Thyroid gland (tissue), 4 donors: ENCODE measurements at places on chromosomes 1 and 21. TPM values are rescaled to one million over a fixed set of nuclear protein-coding genes. Genes with fewer than 3 reads are reported as not detected.

DNA sequence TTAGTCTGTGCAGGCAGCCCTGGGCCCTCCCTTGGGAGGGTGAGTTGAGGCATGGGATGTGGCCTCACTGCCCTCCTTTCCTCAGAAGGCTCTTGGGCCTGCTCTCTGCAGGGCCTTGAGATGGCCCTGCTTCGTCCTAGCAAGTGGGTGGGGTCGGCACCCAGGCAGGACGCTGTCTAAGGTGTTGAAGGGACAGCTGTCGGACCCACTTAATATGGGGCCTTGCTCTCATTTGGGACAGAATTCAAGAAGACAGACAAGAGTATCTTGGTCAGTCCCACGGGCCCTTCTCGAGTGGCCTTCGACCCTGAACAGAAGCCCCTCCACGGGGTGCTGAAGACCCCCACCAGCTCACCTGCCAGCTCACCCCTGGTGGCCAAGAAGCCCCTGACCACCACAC, 26.0 kb upstream of the PDXK start:
- H3K4me3 ChIP-seq, result no peak overlapping the region
- no peak overlapping the region for H3K27ac ChIP-seq
- no peaks in the 10 kb centered on the region for H3K27me3 ChIP-seq
- no peaks in the 10 kb centered on the region for H3K4me1 ChIP-seq

GRCh38 chr1:18480315-18481189, at the start of gene KLHDC7A:
Gene KLHDC7A (plus strand): TSS chr1:18480930. CDS start chr1:18480982, 52 bp downstream.
- H3K4me3 ChIP-seq, result no peak within 1 kb of the TSS
- H3K36me3 ChIP-seq, result no peaks in the 10 kb centered on the region
- H3K27ac ChIP-seq, result peak within 1 kb of the TSS; percentile 97
- H3K4me1 ChIP-seq, result peaks cover 37% of the 10 kb centered on the region
- peak; percentile 94 for DNase-seq
- no peaks in the 10 kb centered on the region for H3K27me3 ChIP-seq

Gene PDE4B
- total RNA-seq, result 15.8 TPM

Gene DCST2
- 0.50 TPM for total RNA-seq

- no peaks in the 10 kb centered on the region for H3K36me3 ChIP-seq
- DNase-seq, result no peak
- no peak overlapping the region for H3K4me3 ChIP-seq
- H3K4me1 ChIP-seq, result no peaks in the 10 kb centered on the region
- no peak overlapping the region for H3K27ac ChIP-seq
- H3K27me3 ChIP-seq, result peaks cover 10% of the 10 kb centered on the region
These were observed 73.9 kb downstream of the KLHDC7A start for GRCh38 chr1:18554597-18554996.

Gene SHE
- total RNA-seq, result 41.7 TPM

Gene GSTM1
- 23.4 TPM for total RNA-seq

Gene C1orf94
- not detected for total RNA-seq

- H3K27ac ChIP-seq, result no peak overlapping the region
- DNase-seq, result no peak
- H3K4me3 ChIP-seq, result no peak overlapping the region
- no peaks in the 10 kb centered on the region for H3K36me3 ChIP-seq
These were observed 22.1 kb downstream of the TRIM67 start for GRCh38 chr1:231183639-231184590.

DNA sequence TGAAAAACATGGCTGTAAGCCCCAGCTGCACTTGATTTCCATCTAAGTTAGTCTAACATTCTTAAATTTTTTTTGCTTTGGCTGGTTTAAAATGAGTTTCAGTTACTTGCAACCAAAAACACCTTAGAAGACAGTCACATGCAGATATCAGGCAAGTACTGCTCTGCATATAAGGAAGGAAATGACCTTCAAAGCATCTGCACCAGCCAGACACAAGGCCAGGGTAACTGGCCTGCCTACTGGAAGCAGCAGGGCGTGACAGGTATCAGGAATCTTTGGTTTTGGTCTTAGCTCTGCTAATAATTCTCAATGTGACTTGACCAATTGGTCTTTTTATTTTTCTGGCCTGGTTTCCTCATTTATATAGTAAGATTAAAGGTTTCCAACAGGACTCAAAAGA, 33.5 kb downstream of the SCYL3 start:
- H3K36me3 ChIP-seq, result peaks cover 31% of the 10 kb centered on the region
- H3K4me3 ChIP-seq, result no peak overlapping the region
- no peak for DNase-seq
- no peaks in the 10 kb centered on the region for H3K27me3 ChIP-seq
- no peak overlapping the region for H3K27ac ChIP-seq

DNA sequence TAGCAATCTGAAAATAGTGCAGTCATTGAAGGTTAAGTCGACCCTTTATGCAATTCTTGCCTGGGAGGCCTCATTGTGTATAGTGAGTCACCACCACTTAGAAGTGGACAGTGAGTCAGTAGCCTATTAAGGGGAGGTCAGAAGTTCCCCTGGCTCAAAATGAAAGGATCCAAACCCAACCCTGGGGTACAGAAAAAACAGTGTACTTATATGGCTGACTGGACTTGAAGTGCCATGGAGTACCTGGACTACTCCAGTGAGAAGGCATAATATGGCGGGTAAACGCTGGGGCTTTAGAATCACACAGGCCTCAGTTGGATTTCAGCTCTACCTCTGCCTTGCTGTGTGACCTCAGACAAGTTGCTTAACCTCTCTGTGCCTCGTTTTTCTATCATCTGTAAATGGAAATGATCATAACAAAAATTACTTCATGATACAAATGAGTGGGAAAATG, 2.2 kb upstream of the BCL9 start:
- H3K27ac ChIP-seq, result peak overlapping the region; percentile 76
- no peaks in the 10 kb centered on the region for H3K36me3 ChIP-seq
- H3K4me3 ChIP-seq, result no peak overlapping the region
- H3K4me1 ChIP-seq, result peaks cover 24% of the 10 kb centered on the region

DNA sequence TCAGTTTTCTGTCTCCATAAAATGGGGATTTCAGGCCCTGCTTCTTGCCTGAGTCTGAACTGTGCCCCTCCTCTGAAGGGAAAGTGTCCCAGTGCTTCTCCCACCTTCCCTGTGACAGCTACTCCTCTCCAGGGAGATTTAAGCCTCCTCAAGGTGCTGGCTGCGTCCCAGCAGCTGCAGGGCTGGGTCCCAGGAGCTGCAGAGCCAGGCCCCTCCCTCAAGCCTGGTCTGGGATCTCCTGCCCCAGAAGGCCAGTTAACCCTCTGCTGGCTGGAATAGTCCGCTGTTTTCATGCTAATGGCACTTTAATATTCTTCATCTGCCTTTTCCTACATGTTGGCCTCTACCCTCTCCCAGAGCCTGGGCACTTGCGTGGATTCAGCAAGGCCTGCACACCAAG, 99.0 kb downstream of the PLXNA2 start:
- H3K27me3 ChIP-seq, result no peaks in the 10 kb centered on the region
- DNase-seq, result peak; percentile 35
- H3K36me3 ChIP-seq, result no peaks in the 10 kb centered on the region
- peaks cover 27% of the 10 kb centered on the region for H3K4me1 ChIP-seq

Gene NIBAN1
- 9.8 TPM for total RNA-seq

GRCh38 chr1:102252731-102253505, 256.2 kb upstream of the OLFM3 start:
- H3K27ac ChIP-seq, result no peak overlapping the region
- no peak for DNase-seq
- no peaks in the 10 kb centered on the region for H3K36me3 ChIP-seq
- H3K4me1 ChIP-seq, result no peaks in the 10 kb centered on the region
- no peaks in the 10 kb centered on the region for H3K27me3 ChIP-seq

DNA sequence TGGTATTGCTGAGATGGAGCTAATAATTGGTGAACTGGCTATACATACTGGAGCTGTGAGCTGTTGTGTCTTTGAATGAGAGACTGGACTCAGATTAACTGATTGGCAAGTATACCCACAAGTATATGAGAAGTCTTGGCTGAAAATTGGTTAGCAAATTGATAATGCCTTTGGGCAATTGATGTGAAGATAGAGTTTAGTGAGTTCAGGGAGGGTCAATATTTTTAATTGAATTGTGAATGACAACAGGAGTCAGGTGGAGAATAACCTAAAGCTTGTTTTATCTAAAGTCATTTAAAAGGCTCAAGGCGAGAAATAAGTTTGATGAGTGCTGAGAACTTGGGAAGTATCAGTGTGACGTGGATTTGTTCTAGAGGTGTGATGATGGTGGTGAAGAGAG, 27.5 kb downstream of the NCAM2 start:
- no peak for DNase-seq
- H3K27ac ChIP-seq, result no peak overlapping the region
- H3K27me3 ChIP-seq, result no peaks in the 10 kb centered on the region
- no peak overlapping the region for H3K4me3 ChIP-seq
- H3K36me3 ChIP-seq, result no peaks in the 10 kb centered on the region
- H3K4me1 ChIP-seq, result no peaks in the 10 kb centered on the region

- H3K4me3 ChIP-seq, result no peak overlapping the region
- no peaks in the 10 kb centered on the region for H3K36me3 ChIP-seq
- no peaks in the 10 kb centered on the region for H3K27me3 ChIP-seq
- no peak overlapping the region for H3K27ac ChIP-seq
These were observed 62.6 kb downstream of the SUSD4 start for GRCh38 chr1:223301371-223301770.

DNA sequence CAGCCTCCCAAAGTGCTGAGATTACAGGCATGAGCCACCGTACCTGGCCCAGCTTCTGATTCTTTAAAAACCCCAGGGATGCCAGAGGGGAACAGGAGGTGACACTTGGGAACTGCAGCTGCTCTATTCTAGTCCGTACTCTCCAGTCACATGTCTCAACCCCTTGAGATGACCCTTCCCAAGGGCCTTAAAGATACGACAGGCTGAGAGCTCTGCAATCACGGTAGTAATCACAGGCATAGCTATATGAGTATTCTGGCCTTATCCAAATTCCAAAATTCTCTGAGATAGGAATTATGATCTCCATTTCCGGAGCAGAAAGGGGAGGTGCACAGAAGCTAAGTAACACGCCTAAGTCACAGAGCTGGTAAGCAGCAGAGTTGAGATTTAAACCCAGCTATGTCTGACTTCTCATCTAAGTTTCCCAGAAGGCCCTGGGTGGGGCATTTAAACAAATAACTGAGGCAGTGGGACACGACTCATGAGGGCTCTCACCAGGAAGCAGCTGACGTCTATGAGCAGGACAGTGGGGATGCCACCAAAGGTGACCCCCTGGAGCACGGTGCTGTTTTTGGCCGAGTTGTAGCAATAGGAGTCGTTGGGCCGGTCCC, 5.2 kb downstream of the TMEM63A start:
- H3K27me3 ChIP-seq, result no peaks in the 10 kb centered on the region
- peaks cover 38% of the 10 kb centered on the region for H3K4me1 ChIP-seq
- H3K27ac ChIP-seq, result no peak overlapping the region
- H3K4me3 ChIP-seq, result no peak overlapping the region
- peaks cover 8% of the 10 kb centered on the region for H3K36me3 ChIP-seq

DNA sequence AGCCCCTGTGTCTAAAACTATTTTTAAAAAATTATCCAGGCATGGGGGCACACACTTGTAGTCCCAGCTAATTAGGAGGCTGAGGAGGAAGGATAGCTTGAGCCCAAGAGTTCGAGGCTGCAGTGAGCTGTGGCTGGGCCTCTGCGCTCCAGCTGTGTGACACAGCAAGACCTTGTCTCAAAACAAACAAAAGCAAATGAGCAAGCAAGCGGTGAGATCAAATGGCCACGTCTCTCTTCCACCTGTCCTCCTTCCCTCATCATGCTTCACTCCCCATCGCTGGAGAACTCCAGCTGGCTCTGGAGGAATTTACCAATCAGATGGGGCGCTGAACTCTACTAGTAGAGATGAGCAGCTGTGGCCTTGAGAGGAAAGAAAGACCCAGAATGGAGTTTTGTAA, 14.0 kb upstream of the REN start:
- no peak overlapping the region for H3K27ac ChIP-seq
- no peak for DNase-seq
- H3K4me3 ChIP-seq, result no peak overlapping the region
- H3K36me3 ChIP-seq, result no peaks in the 10 kb centered on the region

Gene OR2L13
- not detected for total RNA-seq

- H3K27ac ChIP-seq, result no peak overlapping the region
- H3K36me3 ChIP-seq, result no peaks in the 10 kb centered on the region
- no peak overlapping the region for H3K4me3 ChIP-seq
- H3K27me3 ChIP-seq, result peaks cover 6% of the 10 kb centered on the region
These were observed 7.1 kb downstream of the PERM1 start for GRCh38 chr1:974687-975328.

GRCh38 chr1:243354511-243355153, 98.8 kb downstream of the SDCCAG8 start:
- H3K27me3 ChIP-seq, result no peaks in the 10 kb centered on the region
- H3K4me3 ChIP-seq, result no peak overlapping the region
- no peaks in the 10 kb centered on the region for H3K36me3 ChIP-seq
- peak overlapping the region; percentile 29 for H3K27ac ChIP-seq
- H3K4me1 ChIP-seq, result peaks cover 12% of the 10 kb centered on the region

GRCh38 chr1:222096476-222096772, 354.5 kb upstream of the DUSP10 start:
- H3K27me3 ChIP-seq, result no peaks in the 10 kb centered on the region
- no peaks in the 10 kb centered on the region for H3K36me3 ChIP-seq
- H3K4me1 ChIP-seq, result no peaks in the 10 kb centered on the region
- H3K27ac ChIP-seq, result no peak overlapping the region

Gene LRRC38
- not detected for total RNA-seq

Gene SPOCD1
- total RNA-seq, result 0.96 TPM

- H3K27ac ChIP-seq, result no peak overlapping the region
- DNase-seq, result no peak
- H3K36me3 ChIP-seq, result no peaks in the 10 kb centered on the region
- no peak overlapping the region for H3K4me3 ChIP-seq
- no peaks in the 10 kb centered on the region for H3K4me1 ChIP-seq
- no peaks in the 10 kb centered on the region for H3K27me3 ChIP-seq
These were observed 31.6 kb downstream of the SMYD2 start for GRCh38 chr1:214312530-214313051.
